Fibroblast of skin of left quadriceps (primary cell): ENCODE measurements at places on chromosomes 16 and 17.

DNA sequence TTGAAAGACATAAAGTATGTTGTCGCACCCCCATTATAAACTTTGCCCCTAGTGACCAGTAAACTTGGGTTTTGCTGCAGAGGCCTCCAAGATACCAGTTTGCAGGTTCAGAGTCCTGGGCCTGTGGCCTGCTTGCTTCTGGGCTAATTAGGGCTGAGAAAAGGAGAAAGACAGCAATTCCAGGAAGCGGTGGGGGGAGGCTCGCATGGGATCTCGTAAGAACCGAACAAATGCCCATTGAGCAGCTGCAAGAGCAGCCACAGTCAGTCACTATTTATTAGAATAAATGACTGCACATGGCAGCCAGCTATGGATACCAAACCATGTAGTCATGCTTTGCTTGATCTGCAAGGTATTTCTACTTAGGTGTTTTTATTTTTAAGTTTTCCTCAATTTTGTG is 4.9 kb downstream of the SHISA9 start:
- DNase-seq: no peak

- no peak for DNase-seq
Observed at GRCh38 chr16:22402191-22402590, 27.8 kb upstream of the CDR2 start.

GRCh38 chr16:57825298-57826044 is 23.2 kb upstream of the KIFC3 start:
- no peak for DNase-seq

GRCh38 chr17:46764000-46764708 is 54.3 kb downstream of the WNT3 start:
- DNase-seq: no peak

GRCh38 chr16:59886021-59886420 is 1151.9 kb upstream of the GOT2 start:
- peak; percentile 89 for DNase-seq

DNA sequence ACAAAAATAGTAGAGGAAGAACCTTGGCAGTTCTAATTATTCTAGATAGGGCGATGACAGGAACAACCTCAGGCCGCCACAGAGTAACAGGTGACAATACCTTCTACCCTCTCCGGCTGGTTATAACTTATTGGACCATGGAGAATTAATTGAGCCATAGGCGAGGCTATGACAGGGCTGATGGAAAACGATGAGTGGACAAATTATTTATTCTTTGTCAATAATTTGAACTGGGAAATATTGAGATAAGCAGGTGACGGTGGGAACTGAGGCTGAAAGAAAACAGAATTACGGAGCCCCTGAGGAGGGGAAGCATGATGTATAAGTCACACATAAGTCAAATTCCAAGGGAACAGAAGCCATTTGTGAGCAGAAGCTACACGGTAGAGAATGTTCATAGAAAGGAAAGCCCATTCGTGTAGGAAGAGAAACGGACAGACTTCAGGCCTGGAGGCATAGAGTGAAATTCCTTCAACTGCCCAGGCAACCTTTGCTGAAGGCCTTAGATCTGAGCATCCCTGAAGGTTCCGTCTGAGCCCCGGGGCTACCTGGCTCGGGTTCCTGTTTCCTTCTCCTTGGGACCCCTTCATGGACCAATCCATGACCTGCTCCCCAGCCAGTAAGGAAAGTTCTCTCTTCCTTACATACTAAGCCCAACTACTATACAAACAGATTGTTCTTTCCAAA is 158.1 kb downstream of the MAP2K4 start:
- no peak for DNase-seq

GRCh38 chr16:53971616-53972015 is 267.7 kb downstream of the FTO start:
- no peak for DNase-seq

GRCh38 chr17:65978871-65979270 is 213.1 kb downstream of the CEP112 start:
- DNase-seq: peak; percentile 54

GRCh38 chr17:60640503-60640902 is 37.1 kb upstream of the BCAS3 start:
- DNase-seq: no peak

GRCh38 chr17:81049372-81049911 is 14.5 kb downstream of the BAIAP2 start:
- DNase-seq: no peak

- DNase-seq: no peak
Observed at GRCh38 chr17:4898927-4899326, 409 bp upstream of the C17orf107 start.

GRCh38 chr16:72856797-72857196 is 191.1 kb downstream of the ZFHX3 start:
- no peak for DNase-seq

DNA sequence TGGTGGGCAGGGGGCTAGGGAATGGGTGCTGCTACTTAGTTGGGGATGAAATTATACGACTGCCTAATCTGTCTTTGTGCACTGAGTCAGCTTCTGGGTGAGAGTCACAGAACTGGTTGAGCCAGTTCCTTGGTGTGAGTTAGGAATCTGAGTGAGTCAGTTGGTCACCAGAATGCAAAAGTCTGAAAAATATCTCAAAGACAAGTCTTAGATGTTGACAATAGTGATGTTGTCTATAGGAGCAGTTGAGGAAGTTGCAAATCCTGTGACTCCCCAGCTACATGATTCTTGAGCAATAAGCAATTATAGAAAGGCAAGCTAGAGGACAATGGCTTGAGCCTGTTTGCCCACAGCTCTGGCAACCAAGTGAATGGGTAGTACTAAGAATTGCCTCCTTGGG is 399.2 kb downstream of the CNTNAP4 start:
- DNase-seq: no peak

GRCh38 chr16:46649588-46650253 is 28.5 kb upstream of the SHCBP1 start:
- DNase-seq: no peak

- no peak for DNase-seq
Observed at GRCh38 chr17:78892936-78893379, 10.0 kb downstream of the CEP295NL start.

- no peak for DNase-seq
Observed at GRCh38 chr17:20825539-20825938, 217.3 kb downstream of the USP22 start.

GRCh38 chr17:21513012-21513570 is 136.9 kb downstream of the KCNJ12 start:
- DNase-seq: peak; percentile 36

GRCh38 chr17:33667052-33667509 is 374.0 kb upstream of the ASIC2 start:
- DNase-seq: no peak

- peak; percentile 78 for DNase-seq
Observed at GRCh38 chr16:65117811-65118448, 3.9 kb downstream of the CDH11 start.

- no peak for DNase-seq
Observed at GRCh38 chr17:79941088-79942010, 94.3 kb downstream of the TBC1D16 start.

DNA sequence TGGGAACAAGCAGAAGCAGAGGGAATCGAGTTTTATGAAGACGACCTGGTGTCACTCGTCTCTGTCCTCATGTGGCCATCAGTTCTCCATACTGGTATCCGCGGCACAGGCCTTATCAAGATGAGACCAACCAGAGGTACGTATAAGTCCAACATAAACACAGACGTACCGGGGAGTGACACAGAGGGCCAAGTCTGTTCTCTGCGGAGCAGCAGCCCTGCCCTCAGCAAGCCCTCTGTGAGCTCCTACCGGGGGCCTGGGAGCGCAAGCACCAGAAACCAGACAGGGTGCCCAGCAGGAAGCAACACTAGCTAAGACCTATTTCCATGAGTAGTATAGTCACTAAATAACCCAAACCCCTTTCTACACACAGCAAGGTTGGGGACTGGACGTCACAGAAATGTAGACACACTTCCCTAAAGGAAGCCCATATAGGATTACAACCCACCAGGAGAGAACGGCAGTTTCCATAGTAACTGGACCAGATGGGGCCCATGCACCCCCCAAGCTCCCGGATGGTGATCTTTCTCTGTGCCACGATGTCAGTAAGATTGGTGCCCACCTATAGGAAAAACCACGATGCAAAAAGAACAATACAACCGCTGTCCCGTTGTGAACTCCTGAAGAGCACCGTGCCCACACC is 911 bp downstream of the ARL16 start:
- no peak for DNase-seq

- DNase-seq: no peak
Observed at GRCh38 chr16:69017036-69017783, 88.2 kb upstream of the HAS3 start.

GRCh38 chr16:47029724-47030123 is 56.2 kb upstream of the DNAJA2 start:
- no peak for DNase-seq

DNA sequence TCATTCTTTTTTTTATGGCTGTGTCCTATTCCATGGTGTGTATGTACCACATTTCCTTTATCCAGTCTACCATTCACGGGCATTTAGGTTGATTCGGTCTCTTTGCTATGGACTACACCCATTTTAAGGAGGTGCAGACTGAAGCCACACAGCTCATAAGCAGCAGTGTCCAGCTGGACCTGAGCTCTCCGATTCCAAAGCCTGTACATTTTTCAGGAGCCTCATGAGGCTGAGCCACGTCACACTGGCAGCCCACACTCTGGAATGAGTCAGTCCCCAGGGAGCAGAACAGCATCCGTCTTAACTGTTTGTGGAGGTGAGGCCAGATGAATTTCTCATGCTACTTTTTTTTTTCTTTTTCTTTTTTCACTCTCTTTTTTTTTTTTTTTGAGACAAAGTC is 116.1 kb downstream of the C16orf95 start:
- peak; percentile 99 for DNase-seq

GRCh38 chr16:68994324-68994723 is 111.1 kb upstream of the HAS3 start:
- no peak for DNase-seq

- DNase-seq: no peak
Observed at GRCh38 chr16:1050516-1050915, 22.0 kb upstream of the SSTR5 start.

- DNase-seq: no peak
Observed at GRCh38 chr17:69228018-69228417, 606 bp downstream of the ABCA10 start.

DNA sequence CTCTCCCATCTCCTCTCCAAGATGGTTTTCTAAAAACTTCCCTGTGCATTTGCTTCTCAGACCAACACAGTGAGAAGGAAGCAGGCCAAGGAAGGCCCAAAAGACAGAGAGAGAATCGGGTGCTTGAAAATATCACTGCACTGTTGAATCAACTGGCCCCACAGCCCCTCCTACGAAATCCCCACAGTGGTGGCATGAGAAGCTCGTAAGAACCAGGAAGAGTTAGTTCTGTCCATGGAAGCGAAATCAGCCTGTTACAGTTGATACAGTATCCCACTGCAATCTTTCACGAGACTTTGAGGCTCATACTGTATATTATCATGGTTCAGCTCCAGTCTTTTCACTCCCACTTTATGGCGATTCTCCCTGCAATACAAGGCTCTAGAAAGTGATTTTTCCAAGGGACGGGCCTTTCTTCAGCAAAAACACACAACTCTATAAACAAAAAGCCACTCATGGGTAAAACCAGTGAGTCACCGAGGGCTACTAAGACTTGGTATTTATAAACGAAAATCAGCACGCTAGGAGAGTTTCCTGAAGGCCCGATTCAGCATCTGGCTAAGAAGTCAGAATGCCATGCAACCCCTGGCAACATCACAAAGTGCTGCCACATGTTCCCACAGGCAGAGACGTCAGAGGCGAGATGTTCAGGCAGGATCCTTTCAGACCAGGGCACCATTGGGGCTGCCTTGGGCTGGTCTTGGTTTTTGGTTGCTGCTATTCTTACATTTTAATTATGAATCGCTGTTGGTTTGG is 185.7 kb downstream of the IRX5 start:
- DNase-seq: peak; percentile 21

GRCh38 chr17:66357037-66357436 is 54.6 kb downstream of the PRKCA start:
- no peak for DNase-seq

- no peak for DNase-seq
Observed at GRCh38 chr16:67954421-67955196, 10.7 kb upstream of the LCAT start.

- DNase-seq: no peak
Observed at GRCh38 chr17:7144213-7144612, 29.6 kb upstream of the ASGR2 start.

DNA sequence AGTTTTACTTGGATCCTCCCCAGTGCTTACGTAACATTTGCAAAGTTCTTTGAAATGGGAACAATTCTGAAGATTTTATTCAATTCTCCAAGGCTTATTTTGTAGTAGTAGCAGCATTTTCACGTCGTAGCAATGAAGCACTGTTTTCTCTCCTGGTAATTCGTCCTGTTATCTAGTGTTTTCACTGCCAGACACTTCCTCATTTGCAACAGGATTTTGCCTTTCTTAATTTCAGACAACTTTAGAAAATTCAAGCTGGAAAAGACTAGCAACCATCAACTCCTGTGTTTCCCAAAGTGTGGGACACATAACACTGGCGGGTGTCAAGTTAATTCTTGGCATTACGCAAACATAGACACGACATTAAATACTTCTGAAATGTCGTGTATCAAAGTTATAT is 131.6 kb downstream of the CHD9NB start:
- DNase-seq: no peak

DNA sequence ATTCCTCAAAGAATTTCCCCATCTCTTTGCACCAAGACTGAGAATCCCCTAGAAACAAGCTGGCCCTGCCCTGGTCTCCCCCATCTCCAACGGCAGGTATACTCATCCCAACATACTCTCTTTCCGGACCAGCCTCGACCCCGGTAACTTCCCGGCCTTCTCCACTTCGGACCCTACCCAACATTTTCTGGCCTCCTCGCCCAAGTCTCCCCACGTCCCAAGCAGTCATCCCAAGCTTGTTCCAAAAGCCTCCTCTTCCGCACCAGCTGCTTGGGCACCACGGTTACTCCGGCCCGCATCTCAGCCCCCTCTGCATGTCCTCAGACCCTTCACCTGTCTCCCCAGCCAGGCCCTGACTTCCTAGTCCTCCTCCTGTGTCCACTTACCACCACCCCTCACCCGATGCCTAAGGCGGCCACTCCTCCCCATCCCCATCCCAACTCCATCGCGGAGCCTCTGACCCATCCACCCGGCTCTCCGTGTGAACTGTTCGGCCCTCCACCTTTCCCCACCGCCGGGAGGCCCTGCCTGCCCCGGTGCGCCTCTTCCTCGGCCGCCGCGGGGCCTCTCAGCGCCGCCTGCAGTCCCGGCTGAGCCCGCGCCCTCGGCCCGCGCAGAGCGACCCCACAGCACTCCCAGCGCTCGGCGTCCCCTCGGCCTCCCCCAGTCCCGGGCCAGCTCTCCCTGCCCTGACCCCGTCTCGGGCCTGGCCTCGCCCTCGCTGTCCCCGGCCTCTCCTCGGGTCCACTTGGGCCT is 994 bp downstream of the PITPNA start:
- DNase-seq: no peak

GRCh38 chr17:17403065-17403464 is 73.7 kb upstream of the MED9 start:
- no peak for DNase-seq
